ENCODE measurements at places on chromosomes 3 and 15. TPM values are rescaled to one million over a fixed set of nuclear protein-coding genes. Genes with fewer than 3 reads are reported as not detected.

LSAMP gene
- total RNA-seq, result 4.8 TPM

PLA2G4D gene
- total RNA-seq, result not detected

WWTR1 gene
- total RNA-seq, result 13.7 TPM

GLDN gene
- total RNA-seq, result 50.7 TPM

CSTA gene
- total RNA-seq, result 7.9 TPM

TGM5 gene
- total RNA-seq, result not detected

MST1R gene
- total RNA-seq, result 1.5 TPM

SHC4 gene
- 1.5 TPM for total RNA-seq

SPATA12 gene
- total RNA-seq, result not detected

RARB gene
- 9.4 TPM for total RNA-seq

IL17RD gene
- 2.1 TPM for total RNA-seq
